ENCODE measurements at places on chromosomes 3 and 15.

- peak; percentile 43 for DNase-seq
These were observed at the start of gene CNTN3 for GRCh38 chr3:74614107-74614967. Gene CNTN3 (minus strand): TSS chr3:74614659. CDS start chr3:74521112, 93,547 bp downstream.

- DNase-seq = no peak
These were observed 384.4 kb downstream of the LRTM1 start for GRCh38 chr3:54543446-54543845.

DNA sequence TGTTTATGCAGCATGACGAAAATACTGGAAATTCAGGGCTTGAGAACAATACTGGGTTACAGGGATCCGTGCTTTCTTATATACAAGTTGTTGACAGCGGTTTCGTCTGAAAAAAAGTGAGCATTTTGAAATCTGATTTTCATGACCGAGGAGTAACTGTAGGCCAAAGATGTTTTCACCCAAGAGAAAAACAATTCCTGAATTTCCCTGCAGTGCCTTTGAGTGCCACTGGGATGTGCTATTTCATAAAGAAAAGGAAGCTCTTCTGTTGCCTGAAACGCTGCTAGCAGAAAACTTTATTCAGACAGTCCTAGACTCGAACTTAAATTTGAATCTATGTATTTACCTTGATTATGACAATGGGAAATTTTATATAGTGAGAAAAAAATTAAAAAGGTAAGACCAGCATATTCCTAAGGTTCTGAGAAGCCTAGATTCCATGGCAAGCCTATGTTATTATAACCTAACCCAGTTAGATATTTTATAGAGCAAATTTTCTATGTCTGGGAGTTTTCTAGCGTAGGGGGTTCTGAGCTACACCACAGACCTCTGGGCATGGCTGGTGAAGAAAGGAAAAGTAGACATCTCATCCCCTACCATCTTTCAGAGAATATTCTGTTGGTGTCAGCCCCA is 30.2 kb downstream of the KCNAB1 start:
- peak; percentile 81 for DNase-seq

DNA sequence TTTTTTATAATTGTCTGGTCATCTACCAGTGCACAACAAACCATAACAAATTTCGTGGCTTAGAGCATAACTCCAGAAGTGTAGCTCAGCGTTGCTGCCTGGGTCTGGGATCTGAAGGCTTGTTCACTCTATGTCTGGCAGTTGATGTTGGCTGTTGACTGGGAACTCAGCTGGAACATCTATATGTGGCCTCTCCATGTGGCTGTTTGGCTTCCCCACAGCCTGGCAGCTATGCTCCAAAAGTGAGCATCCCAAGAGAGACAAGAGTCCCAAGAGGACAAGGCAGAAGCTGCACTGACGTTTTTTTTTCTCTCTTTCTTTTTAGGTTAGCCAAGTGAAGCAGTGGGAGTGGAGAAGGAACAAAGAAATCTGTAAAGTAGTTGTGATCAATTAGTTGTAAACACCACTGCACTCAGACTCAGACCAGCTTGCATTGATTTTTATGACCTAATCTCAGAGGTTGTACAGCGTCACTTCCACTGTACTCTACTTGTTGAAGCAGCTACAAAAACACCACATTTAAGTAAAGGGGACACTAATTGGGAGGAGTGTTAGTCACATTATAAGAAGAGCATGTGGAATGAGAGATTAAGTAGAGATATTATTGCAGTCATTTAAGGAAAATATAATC is 2.5 kb upstream of the GPR176 start:
- DNase-seq = no peak

GRCh38 chr15:42373936-42374335 is 14.6 kb downstream of the CAPN3 start:
- no peak for DNase-seq

DNA sequence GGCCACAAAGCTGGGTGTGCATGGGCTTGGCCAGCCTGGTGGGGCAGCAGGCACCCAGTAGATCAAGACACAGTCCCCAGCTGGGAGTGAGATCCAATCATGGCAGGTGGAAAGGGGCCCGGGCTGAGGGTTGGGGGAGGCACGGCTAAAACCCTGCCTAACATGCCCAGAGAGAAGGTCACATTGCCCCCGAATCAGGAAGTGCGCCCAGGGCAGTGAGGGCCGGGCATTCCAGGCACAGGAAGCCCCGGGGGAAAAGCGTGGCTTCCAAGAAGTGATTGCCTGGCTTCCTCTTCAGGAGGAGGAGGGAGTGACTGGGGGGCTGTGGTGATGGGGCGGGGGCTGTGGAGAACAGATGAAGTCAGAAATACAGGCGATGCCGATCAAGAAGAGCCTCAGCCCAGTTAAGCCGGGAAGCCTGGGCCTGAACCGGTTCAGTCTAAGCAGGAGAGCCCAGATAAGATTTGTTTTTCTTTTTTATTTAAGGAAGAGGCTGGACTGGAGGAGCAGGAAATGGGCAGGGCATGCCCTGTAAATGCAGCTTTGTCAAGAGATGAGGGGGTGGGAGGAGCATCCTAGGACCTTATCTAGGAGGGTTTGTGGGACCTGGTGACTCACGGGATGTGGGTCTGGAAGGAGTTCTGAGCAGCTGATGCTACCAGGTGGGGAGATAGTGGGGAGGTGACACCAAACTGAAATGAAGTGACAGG is 83.9 kb downstream of the CHSY1 start:
- peak; percentile 79 for DNase-seq

- DNase-seq = no peak
These were observed 27.3 kb upstream of the TMCO5A start for GRCh38 chr15:37907136-37907535.

DNA sequence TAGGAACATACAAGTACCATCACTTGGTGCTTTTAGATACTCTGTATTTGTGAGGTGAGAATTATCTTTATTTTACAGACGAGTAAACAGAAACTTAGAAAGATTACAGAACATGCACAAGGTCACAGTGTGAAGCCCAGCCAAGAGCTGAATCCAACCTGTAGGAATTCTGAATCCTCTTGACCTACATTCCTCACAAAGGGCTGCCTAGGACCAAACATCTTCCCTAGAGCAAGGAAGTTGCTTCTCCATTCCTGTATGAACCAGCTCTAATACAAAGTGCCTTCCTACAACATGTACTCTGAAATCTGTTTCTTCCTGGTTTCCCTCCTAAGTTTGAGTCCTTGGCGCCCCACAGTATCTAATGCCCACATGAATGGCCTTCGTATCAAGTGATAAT is 2.9 kb downstream of the HDGFL3 start:
- DNase-seq = no peak

GRCh38 chr3:70832089-70832833 is 519.8 kb upstream of the MDFIC2 start:
- DNase-seq = peak; percentile 69

- DNase-seq = no peak
These were observed 82.7 kb upstream of the NR2F2 start for GRCh38 chr15:96247621-96248305.

DNA sequence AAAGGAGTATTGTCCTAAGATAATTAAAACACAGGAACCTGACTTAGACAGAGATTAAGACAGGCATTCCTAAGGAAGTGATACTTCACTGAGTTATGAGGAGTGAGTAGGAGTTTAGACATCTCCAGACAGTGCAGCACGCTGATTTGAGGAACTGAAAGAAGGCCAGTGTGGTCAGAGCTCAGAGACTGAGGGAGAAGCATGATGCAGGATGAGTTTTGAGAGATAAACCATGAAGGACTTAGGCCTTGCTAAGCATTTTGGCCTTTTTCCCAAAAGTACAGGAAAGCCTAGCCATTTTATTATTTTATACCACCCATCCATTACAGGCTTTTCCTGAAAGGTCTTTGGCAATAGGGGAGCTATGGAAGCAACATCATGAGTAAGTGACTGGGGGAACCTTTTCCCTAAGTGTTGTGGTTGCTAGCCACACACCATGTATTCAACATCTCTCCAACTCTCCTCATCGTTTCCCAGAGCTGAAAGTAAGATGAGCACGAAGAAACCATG is 375.6 kb upstream of the TPRG1 start:
- peak; percentile 89 for DNase-seq

DNA sequence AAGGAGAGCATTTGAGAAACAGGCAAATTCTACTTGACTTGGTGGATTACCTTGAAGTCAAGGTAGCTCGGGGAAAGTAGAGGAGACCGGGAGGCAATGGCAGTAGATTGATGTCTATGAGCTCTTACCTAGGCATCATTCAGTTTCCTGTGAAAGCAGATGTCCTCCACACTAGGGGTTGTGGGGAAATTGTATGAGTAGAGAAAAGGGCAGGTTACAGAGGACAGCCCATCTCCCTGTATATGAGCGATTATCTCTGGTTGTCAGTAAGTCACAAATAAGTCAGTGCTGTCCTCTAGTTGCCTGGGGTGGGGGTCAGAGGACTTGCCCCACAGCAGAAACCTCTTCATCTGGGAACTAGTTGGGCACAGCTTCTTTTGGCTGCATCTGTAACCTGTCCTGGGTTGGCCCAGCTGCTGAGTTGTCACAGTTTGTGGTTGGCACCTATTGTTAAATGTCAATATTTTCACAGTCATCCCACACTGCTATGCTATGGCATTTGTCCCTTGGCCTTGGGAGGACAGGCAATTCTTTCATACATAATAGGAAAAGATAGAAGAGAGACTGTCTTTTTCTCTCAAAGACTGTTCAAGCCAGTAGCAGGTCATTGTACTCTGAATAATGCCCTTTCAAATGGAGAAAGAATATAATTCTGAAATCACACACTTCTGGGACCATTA is 53.6 kb upstream of the LRRFIP2 start:
- DNase-seq = no peak

- peak; percentile 82 for DNase-seq
These were observed 347.7 kb downstream of the ZBBX start for GRCh38 chr3:167032267-167032876.

- DNase-seq = no peak
These were observed 51.0 kb downstream of the REC114 start for GRCh38 chr15:73493922-73494321.

DNA sequence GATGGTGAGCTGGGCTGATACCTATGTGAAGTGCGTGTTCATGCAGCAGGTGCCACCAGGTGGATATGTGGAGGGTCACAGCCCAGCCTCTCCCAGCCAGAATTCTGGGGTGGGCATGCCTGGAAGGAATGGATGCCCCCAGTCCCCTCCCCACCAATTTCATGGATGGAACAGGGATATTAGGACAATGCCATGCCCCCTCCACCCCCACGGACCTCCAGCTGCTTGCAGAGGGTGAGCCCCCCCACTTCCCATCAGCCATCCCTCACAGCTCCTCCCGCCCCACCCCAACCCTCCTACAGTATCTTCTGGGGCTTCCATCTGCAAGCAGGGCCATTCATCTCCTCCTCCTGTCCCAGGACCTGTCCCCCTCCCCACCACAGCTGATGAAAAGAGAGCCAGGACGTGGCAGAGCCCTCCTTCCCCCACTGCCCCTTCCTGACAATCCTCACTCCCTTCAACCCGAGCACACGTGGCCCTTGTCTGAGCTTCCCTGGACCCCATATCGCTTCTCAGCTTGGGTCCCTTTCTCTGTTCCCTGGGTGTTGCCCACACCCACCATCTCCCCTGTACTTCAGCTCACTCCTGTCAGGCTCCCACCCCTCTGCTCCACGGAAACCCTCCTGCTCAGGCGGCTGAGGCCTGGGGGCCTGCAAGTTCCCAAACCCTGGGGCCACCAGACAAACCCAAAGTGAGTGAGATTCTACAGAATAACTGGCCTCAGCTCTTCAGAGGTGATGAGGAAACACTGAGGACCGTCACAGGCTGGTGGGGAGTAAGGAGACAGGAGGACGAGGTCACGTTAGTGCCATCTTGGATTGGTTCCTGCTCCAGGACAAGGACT is 2.8 kb upstream of the SEMA3G start:
- DNase-seq = no peak

GRCh38 chr15:74827614-74828013 is 1.2 kb downstream of the CPLX3 start:
- no peak for DNase-seq

DNA sequence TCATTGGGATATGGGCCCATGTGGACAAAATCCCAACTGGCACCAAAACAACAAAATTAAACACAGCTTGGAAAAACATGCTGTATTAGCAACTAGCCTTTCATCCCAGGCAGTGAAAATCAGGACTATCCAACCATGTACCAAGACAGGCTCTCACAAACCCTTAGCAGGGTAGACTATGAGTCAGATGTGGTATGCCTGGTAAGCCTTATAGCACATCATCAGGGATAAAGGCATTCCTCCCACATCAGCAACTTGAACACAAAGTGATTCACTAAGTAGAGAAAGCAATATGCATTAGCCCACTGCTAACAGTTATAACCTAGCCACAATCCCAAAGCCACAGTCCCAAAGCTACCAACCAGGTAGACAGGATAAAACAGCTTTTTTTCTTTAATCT is 8.0 kb downstream of the CEP152 start:
- peak; percentile 92 for DNase-seq

DNA sequence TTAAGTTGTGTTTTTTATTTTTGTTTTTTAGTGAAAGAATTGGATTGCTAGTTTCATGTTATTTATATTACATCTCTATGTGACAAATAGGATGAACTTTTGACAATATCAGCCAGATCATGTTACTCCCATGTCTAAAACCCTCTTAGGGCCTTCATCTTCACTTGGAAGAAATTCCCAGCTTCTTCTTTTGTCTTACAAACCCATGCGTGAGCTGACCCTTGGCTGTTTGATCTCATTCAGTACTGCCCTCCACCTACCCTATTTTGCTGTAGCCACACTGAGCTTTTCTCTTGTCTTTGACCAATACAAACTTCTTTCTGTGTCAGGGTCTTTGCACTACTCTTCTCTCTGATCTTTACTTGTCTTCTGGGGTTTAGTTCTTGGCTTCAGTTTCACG is 37.0 kb downstream of the RBM6 start:
- DNase-seq = no peak

- no peak for DNase-seq
These were observed 20.9 kb downstream of the PDE8A start for GRCh38 chr15:85002517-85002916.

DNA sequence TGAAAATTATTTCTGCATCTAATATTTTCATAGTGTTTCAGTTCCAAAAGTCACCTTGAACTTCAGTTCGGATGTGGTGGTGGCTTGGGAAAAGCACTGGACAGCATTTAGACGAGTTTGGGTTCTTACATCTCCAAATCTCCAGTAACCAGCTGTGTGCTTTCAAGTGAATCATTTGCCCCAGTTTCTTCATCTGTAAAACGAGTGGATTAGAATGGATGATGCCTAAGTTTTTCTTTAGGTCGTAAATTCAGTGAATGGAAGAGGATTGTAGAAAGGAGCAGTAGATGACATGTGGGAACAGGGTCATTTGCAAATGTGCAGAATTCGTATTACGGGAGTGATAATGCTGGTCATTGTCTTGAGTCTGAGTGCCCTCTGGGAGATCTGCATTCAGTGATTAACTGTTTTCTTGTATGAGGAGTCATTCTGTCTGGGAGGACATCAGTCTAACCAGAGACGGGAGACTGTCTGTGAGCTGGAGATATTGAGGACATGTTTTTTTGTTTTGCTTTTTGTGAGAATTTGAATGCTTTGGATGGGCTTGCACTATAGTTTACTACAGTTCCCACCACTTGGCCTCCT is 641.6 kb upstream of the TBL1XR1 start:
- no peak for DNase-seq

Data from umbilical cord (tissue), 2 donors.